ENCODE measurements at places on chromosomes 2 and 18.
A peak's percentile ranks its signal among the peaks of the same experiment; 100 is the strongest.

GRCh38 chr18:31610286-31611205, 18.9 kb downstream of the TTR start:
- peak; percentile 43 for DNase-seq

- no peak for DNase-seq
Measured at GRCh38 chr18:11957636-11958035, 23.7 kb upstream of the IMPA2 start.

DNA sequence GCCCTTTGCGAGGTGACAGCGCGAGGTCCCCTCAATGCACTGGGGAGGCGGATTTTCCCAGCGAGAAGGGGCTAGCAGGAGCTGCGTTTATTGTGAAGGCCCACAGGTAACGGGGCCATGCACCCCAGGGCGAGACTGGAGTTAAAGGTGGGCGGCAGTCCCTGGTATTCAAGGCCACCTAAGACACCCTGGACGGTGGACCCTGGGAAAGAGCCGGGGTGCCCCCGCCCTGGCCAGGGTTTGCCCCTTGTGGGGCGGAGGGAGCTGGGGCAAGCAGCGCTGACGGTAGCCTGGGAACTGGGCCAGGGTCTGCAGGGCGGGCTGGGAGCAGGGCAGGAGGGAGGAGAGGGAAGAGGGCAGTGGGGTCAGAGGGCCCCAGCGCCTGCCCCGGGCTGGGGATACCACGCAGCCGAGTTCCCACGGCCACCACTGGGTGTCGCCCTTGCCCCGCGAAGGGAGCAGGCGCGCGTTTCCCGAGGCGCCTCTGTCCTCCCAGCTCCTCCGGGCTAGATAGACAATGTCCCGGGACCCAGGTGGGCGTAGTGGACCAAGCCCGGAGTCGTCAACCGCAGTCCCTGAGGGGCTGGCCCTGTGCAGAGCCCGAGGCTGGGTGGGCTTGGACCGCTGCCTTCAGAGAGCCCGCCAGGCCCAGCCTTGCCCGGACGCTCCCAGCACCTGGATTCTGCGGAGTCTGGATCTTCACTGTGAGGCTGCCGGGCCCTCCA, 80.2 kb downstream of the SMAD4 start:
- DNase-seq: peak; percentile 37

DNA sequence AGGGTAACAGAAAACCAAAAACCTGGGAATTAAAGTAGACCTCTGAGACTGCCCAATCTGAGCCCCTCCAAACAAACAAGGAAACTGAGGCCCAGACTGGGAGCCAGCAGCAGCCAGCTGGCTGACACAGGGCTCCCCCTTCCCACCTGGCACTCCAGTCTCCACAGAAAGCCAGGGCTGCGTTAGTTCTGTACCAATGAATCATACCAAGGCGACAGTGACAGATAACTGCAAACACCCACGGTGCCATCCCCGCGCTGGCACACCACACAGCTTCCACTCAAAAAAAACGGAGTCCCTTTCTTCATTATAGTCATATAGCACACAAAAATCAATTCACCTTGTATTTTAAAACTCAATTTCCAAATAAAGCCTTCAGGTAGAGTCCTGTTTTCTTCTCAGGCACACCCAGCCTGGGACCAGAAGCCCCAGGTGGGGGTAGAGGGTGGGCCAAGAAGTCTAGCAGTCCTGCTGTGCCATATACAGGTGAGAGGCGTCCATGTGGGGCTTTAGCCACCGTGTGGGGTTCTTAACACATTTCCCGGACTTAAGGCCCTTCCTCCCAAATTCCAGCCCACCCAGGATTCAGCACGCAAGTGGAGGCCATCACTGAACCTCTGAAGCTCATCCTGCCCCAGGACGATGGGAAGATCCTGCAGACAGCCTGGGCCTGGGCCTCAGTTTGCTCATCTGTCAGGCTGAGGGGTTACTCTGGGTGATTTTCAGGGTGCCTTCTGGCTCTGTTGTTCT, 1.2 kb downstream of the PER2 start:
- DNase-seq: no peak

- DNase-seq: no peak
Measured at GRCh38 chr18:69935319-69936190, 12.1 kb downstream of the CD226 start.

DNA sequence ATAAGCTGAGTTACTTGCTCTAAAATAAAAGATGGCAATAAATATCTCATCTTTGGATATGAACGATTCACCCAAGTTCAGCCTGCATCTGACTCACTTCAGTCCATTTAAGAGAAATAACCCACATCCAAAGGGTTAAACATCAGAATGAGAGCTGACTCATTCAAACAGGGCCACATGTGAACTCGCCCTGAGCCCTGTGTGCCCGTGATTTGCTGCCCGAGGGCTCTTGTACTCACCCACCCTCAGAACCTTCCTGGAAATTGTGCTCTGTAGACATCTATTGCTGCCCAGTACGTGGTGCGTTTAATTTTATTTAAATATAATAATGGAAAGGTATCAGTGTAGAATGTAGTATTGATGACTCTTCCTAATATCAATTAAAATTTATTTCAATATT, 66.9 kb upstream of the RBM44 start:
- peak; percentile 18 for DNase-seq

DNA sequence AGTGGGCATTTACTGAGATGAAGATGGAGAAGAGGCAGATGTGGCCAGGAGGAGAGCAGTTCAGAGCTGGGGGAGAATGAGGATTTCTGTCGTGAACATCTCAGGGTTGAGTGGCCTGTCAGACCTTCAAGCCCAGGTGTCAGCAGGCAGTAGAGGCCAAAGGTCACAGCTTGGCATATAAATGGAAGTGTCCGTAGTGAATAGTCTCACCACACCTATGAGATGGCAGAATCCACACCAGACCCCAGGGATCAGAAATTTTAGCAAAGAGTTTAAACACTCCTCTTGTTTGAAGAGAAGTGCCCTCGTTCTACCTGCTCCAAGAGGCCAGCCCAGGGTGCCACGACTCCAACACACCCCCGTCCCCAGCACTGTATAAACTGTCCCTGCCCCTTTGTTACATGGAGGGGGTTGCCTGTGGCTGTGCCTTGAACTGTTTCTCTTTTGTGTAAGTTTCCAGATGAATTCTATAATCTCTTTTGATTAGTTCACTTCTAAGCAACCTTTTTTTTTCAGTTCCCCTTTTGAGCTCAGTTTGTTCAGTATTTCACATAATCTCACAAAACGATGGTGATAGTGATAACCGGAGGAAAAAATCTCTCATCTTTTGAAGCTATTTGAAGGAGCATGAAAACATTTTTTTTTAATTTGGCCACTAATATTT, 69.0 kb upstream of the TTC39C start:
- no peak for DNase-seq

- no peak for DNase-seq
Measured at GRCh38 chr2:233173115-233173514, 78.4 kb upstream of the ATG16L1 start.

- DNase-seq: no peak
Measured at GRCh38 chr2:160820691-160821090, 327.1 kb upstream of the RBMS1 start.

DNA sequence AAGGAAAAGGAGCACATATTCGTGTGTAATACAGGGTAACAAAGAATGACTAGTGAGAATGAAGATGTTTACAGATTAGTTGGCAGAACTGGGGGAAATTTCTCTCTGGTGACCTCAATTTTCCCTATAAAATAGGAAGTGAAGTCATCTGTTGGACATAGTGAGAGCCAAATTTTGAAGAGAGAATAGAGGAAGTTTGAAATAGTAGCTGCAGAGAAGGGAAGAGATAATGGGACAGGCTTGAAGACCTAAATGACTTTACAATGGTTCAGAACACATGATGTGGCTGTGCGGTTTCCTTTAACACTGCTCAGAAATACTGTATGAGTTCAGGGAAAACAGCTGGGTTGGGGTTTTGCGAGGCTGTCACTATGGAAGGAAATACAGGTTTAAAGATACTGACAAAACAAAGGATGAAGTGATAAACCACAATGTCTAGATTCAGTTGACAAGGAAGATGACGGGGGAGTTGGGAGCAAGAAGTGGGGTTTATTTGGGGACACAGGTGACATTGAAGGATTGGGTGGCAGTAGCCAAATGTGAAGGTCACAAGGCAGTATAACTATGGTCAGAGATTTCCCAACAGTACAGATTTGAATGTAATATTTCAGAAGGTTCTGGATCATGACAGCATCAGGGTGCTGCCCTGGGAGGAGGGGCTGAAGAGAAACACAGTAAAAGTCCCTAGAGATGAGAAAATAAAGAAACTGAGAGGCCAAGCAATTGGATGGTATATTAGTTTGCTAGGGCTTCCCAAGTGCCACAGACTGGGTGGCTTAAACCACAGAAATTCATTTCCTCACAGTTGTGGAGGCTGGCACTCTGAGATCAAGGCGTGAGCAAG, 82.6 kb upstream of the TANK start:
- DNase-seq: no peak

DNA sequence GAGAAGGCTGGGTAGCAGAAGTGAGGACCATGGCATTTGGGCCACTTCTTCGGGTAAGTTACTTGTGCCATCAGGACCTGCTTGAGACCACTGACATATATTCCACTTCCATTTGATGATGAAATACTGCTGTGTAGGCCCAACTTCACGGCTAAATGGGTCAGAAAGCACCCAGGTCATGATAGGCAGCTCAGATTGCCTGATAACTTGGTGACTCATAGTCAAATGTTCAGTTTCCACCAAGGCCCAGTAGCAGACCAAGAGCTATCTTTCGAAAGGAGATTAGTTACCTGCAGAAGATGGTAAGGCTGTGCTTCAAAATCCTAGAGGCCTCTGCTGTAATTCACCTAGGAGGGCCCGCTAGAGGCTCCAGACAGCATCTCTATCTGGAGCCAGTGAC, 31.8 kb upstream of the MEX3C start:
- DNase-seq: no peak

DNA sequence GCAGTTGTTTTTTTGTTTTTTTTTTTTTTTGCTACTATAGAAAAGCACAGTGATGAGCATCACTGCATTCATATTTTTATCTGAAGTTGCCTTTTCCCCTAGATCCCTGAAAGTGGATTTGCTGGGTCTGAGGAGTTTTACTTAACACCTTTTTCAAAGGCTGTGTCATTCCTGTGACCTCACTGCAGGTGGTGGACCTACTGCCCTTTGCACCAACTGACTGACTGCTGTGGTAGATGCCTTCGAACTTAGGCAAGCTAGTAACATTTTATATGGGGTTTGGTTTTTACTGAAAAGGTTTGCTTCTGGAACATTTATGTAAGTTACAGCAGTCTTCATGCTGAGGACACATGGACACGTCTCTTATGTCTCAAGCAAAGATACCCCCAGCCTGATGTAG, 36.2 kb downstream of the SPTBN1 start:
- no peak for DNase-seq

- no peak for DNase-seq
Measured at GRCh38 chr2:45908316-45909170, 257.1 kb downstream of the PRKCE start.

GRCh38 chr2:629961-630360, 47.2 kb downstream of the TMEM18 start:
- DNase-seq: no peak

GRCh38 chr2:118801151-118801550, 46.3 kb downstream of the EN1 start:
- no peak for DNase-seq

DNA sequence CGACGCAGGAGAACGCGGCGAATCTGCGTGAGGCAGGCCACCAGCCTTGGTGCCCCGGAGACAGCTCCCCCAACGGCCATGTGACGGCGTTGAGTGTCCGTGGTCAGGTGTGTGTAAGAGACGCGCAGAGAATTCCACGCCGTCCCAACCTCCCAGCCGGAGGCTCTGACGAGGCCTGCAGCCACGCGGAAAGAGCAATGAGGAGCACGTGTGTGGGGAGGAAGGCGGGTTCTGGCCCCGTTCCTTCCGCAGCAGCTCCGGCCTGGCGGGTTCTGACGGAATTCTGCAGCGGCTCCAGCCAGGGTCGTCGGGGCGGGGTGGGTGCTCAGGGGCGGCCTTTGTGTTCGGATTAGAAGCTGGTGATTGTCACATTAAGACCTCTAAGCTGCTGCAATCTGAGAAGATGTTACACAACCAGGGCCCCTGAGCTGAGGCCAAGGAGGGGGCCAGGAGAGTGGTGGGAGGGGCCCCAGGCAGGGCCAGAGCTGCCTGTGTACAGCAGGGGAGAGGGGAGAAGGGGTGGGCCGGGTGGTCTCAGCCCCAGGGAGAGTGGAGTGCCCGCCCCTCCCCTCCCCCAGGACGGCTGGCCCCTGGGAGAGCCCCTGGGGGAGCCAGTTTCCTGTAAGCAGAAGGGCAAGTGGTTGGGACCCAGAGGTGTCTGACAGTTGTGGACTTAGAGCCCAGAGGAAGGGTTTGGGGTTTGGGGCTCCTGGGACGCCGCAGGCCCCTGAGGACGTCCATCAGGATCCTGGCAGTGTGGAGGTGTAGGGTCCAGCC, 5.1 kb upstream of the GAL3ST2 start:
- no peak for DNase-seq

GRCh38 chr18:79365701-79366100, 30.0 kb upstream of the NFATC1 start:
- DNase-seq: no peak

DNA sequence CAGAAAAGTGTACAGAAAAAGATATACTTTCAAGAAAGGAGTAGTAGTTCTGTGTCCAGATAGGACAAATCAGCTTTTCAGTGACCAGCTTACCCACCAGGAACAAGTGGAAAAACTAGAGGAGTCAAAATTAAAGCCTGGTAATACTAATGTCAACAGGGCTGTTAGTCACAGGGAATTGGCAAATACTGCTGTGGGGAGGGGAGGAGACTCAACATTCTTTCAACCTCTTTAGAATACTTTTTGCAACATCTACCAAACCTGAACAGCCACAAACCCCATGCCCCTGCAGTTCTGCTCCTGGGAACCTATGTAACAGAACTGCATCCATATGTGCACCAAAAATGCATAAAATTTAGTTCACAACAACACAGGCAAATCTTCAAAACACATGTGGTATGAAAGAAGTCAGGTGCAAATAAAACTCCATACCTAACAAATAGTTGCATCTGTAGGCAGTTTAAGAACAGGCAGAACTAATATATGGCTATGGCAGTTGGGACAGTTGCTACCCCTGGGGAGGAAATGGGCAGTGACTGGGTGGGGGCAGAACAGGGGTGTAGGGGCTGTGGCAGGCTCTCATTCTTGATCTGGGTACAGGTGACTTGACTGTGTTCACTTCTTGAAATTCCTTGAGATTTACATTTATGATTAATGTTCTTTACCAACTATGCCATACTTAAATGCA, 9.7 kb downstream of the CMPK2 start:
- DNase-seq: no peak

DNA sequence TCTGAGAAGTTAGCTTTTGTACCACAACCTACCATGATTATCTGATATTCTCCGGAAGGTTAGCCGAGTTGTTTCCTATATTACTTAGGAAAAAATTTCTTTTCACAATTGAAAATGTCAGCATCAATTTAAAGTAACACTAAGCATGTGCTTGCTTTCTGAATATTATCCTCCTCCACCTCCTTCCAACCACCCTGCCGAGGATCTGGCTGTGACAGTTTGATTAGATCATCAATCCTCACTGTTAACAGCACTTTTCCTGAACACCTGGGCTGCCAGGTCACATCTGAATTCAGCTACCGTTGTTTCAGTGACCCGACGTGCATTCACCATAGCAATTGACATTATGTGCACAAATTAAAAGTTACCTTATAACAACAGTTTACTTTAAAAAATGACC, 207.0 kb downstream of the ZNF407 start:
- peak; percentile 95 for DNase-seq
